Activated naive CD8-positive, alpha-beta T cell treated with anti-CD3 and anti-CD28 coated beads, Interleukin-2, amount 10 ng/mL, durations not matched to agents 7 days and 5 days (primary cell): ENCODE measurements at places on chromosomes 7 and 10.

GRCh38 chr7:4204513-4205165, 477.5 kb upstream of the FOXK1 start:
- no peaks in the 10 kb centered on the region for H3K27me3 ChIP-seq
- H3K27ac ChIP-seq, result no peak overlapping the region
- H3K4me3 ChIP-seq, result no peak overlapping the region
- H3K36me3 ChIP-seq, result no peaks in the 10 kb centered on the region
- H3K4me1 ChIP-seq, result no peaks in the 10 kb centered on the region

DNA sequence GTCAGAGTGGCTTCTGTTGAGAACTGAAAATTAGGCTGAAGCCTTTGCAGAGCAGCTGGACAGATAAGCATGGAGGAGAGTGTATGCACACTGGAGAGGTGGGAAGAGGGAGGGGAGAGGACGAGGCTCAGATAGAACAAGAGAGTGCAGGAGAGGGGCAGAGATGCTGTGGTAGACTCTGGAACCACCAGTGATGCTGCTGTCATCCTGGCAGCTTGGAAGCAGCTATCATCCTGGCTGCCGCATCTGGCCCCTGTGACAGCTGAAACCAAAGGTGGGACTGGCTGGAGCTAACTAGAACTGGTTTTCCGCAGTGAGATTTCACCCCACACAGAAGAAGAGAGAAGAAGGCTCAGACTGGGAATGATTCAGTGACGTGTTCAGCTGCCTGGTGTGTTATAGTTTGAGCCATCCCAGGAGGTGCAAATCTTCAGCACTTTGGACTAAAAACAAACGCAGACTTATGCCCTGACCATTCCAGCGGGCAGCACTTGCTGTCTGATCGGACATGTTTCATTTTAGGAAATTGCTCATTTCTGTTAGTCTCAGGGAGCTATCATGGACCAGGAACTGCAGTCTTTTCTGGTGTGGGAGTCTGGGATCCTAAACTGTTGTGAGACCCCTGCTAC, 38.4 kb downstream of the EEPD1 start:
- no peaks in the 10 kb centered on the region for H3K36me3 ChIP-seq
- no peaks in the 10 kb centered on the region for H3K4me1 ChIP-seq
- no peaks in the 10 kb centered on the region for H3K27me3 ChIP-seq
- no peak for DNase-seq

DNA sequence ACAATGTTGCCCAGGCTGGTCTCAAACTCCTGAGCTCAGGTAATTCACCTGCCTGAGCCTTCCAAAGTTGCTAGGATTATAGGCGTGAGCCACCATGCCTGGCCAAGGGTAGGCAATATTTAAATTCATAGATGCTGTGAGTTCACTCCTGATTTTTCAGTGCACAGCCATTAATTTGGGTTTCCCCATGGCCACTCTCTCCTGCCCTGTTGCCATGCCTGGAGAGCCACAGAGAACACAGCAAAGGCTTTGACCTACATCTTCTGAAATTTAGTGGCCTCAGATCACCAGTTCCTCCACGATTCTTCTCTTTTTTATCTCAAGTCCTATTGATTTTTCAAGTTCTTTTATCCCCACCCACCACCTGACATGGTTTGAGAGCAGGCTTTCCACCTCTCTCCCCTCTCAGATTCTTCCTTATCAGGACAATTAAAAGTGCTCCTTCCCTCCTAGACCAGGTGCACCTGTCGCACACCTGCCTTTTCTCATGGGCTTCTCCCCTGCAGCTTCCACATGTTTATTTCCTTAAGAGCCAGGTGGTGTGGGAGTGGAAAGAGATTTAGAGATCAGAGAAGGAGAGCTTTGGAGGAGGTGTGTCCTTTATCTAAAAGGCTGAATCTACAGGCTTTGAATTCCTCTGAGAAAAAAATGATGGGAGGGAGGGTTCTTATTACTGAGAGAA, 123.8 kb downstream of the ADRA2A start:
- H3K4me3 ChIP-seq, result no peak overlapping the region
- H3K4me1 ChIP-seq, result no peaks in the 10 kb centered on the region
- no peaks in the 10 kb centered on the region for H3K36me3 ChIP-seq
- DNase-seq, result no peak
- no peak overlapping the region for H3K27ac ChIP-seq
- no peaks in the 10 kb centered on the region for H3K27me3 ChIP-seq

DNA sequence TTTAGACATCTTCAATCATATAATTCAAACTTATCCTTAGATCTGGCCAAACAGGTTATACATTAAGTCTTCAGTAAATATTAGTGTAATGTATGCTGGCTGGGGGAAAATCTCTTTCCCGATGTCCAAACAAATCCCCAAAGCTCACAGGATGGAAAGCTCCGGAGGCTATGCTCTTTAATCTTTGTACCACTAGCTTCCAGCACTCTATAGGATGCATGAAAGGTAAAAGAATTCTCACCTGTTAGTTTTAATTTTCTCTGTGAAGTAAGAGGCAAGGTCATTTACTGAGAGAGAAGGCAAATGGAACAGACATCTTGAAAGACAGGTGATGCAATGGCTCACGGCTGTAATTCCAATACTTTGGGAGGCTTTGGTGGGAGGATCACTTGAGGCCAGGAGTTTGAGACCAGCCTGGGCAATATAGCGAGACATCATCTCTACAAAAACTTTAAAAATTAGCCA, 99.8 kb upstream of the KIF5B start:
- H3K4me1 ChIP-seq, result no peaks in the 10 kb centered on the region
- DNase-seq, result no peak
- no peak overlapping the region for H3K4me3 ChIP-seq
- H3K36me3 ChIP-seq, result no peaks in the 10 kb centered on the region
- no peak overlapping the region for H3K27ac ChIP-seq

DNA sequence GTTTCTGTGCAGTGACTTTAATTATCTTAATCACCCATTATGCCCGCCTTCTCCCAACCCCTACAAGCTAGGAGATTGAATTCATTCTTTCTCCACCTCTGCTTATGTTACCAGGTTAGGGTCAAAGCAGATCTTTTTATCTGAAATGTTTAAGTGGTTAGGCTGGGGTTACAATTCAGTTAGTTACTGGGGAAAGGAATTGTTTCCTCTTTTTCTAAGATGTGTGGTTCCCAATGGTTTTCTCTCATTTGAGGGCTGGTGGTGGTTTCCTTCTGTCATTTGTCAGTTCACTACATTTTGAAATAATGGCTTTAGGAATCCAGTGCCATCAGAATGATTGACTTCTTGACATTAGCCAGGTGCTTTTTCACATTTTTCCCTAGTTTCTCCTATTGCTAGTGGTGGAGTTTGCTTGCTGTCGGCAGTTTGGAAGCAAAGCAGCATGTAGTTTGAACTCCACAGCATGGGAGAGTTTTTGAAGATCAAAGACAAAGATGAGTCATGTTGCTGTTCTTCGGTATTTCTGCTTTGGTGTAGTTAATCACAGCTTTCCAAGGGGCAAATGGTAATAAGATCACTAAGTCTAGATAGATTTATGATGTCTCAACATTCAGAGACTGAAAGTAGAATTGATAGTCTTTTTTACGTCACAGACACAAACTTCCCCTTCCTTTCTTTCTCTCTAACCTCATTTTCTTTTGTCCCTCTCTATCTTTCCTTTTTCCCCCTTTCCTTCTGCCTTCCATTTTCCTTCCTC, 168.2 kb downstream of the SND1 start:
- H3K27ac ChIP-seq, result no peak overlapping the region
- H3K4me1 ChIP-seq, result peaks cover 17% of the 10 kb centered on the region
- H3K36me3 ChIP-seq, result peaks cover 9% of the 10 kb centered on the region
- H3K27me3 ChIP-seq, result no peaks in the 10 kb centered on the region
- DNase-seq, result no peak

- H3K36me3 ChIP-seq, result no peaks in the 10 kb centered on the region
- H3K27me3 ChIP-seq, result no peaks in the 10 kb centered on the region
- DNase-seq, result no peak
- H3K4me1 ChIP-seq, result no peaks in the 10 kb centered on the region
- no peak overlapping the region for H3K4me3 ChIP-seq
Measured at GRCh38 chr10:31774299-31774900, 154.2 kb downstream of the ARHGAP12 start.

- H3K4me3 ChIP-seq, result no peak overlapping the region
- H3K27ac ChIP-seq, result peak overlapping the region; percentile 4
Measured at GRCh38 chr10:48389846-48390557, 83.5 kb downstream of the MAPK8 start.

DNA sequence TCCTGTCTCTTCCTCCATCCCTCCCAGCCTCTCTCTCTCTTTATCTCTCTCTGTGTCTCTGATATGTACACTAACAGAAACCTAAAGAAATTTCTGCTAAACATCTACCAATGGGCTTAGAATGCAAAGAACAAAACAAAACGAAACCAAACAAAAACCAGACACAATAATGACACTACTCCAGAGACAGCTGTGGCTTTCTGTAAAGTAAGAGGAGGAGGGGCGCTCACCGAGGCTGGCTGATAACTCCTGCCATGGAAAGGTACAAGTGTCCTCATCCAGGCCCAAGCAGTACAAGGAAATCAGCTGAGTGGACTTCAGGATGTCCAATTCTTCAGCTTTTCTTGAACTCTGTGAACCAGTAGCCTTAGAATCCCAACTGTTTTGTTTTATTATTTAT, 70.4 kb upstream of the FZD8 start:
- no peaks in the 10 kb centered on the region for H3K36me3 ChIP-seq
- no peaks in the 10 kb centered on the region for H3K27me3 ChIP-seq
- no peak overlapping the region for H3K4me3 ChIP-seq
- no peak overlapping the region for H3K27ac ChIP-seq

- H3K4me1 ChIP-seq, result no peaks in the 10 kb centered on the region
- no peak overlapping the region for H3K4me3 ChIP-seq
- H3K36me3 ChIP-seq, result no peaks in the 10 kb centered on the region
- H3K27me3 ChIP-seq, result no peaks in the 10 kb centered on the region
- DNase-seq, result no peak
Measured at GRCh38 chr7:13778967-13779366, 210.5 kb downstream of the ETV1 start.

GRCh38 chr7:72254455-72254854, 157.7 kb downstream of the CALN1 start:
- no peak for DNase-seq
- no peaks in the 10 kb centered on the region for H3K36me3 ChIP-seq
- H3K4me3 ChIP-seq, result no peak overlapping the region
- no peaks in the 10 kb centered on the region for H3K4me1 ChIP-seq
- H3K27me3 ChIP-seq, result no peaks in the 10 kb centered on the region

DNA sequence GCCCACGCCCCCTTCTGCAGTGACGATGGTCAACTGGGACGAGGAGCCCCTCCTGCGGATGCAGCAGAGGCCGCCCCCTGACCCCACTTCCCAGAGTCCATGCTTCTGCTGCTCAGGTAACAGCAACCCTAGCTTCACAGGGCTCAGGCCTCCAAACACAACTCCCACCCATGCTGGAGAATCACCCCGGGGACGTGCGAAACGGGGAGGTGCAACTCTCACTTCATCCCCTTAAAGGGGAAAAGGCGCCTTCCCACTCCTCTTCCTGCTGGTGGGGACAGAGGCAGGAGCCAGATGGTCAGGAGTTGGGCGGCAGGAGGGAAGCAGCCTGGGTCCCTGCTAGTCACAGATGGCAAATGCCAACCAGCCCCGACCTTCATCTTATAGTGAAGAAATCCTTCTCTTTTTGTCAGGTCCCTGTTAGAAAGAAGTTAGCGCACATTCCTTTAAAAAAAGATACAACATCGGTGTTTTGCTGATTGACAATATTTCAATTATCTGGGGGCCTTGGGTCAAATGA, 155.4 kb downstream of the DIP2C start:
- no peak overlapping the region for H3K4me3 ChIP-seq
- H3K27ac ChIP-seq, result no peak overlapping the region
- peaks cover 21% of the 10 kb centered on the region for H3K27me3 ChIP-seq
- no peaks in the 10 kb centered on the region for H3K4me1 ChIP-seq
- H3K36me3 ChIP-seq, result no peaks in the 10 kb centered on the region
- peak; percentile 5 for DNase-seq

- H3K4me3 ChIP-seq, result peak overlapping the region; percentile 94
- peaks cover 38% of the 10 kb centered on the region for H3K4me1 ChIP-seq
- peak overlapping the region; percentile 92 for H3K27ac ChIP-seq
- DNase-seq, result no peak
- H3K36me3 ChIP-seq, result peaks cover 8% of the 10 kb centered on the region
Measured at GRCh38 chr7:39623732-39624441, 515 bp downstream of the RALA start.

DNA sequence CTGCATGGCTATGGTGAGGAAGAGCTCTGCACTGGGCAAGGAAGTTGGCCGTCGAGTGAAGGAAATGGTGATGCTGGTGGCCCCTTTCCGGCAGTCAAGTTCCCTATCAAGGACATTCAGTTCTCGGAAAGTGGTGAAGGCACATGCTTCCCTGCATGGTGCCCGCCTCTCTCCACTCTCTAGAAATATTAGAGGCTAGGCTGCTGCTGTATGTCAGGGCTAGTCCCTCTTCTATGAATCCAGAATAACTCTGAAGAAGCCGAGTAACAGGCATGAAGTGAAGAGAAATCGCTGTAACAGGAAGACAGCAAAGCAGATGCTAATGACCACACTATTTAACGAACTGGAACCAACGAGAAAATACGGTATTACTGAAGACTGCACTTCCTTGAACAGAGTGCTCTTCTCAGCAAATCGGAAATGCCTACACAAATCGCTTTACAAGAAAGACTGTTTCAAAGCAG, 5.4 kb downstream of the IDI1 start:
- peaks cover 41% of the 10 kb centered on the region for H3K36me3 ChIP-seq
- peak overlapping the region; percentile 91 for H3K27ac ChIP-seq
- peak overlapping the region; percentile 79 for H3K4me3 ChIP-seq
- peaks cover 42% of the 10 kb centered on the region for H3K4me1 ChIP-seq
- no peak for DNase-seq
- no peaks in the 10 kb centered on the region for H3K27me3 ChIP-seq

- peaks cover under 1% of the 10 kb centered on the region for H3K4me1 ChIP-seq
- no peak overlapping the region for H3K27ac ChIP-seq
- no peak for DNase-seq
- H3K36me3 ChIP-seq, result no peaks in the 10 kb centered on the region
Measured at GRCh38 chr10:17516376-17516775, 62.0 kb upstream of the ST8SIA6 start.

GRCh38 chr7:6420680-6421079, 27.1 kb downstream of the DAGLB start:
- H3K36me3 ChIP-seq, result peaks cover 32% of the 10 kb centered on the region
- no peak overlapping the region for H3K4me3 ChIP-seq
- DNase-seq, result no peak

- H3K36me3 ChIP-seq, result peaks cover 10% of the 10 kb centered on the region
- peaks cover 38% of the 10 kb centered on the region for H3K4me1 ChIP-seq
- DNase-seq, result no peak
- no peak overlapping the region for H3K27ac ChIP-seq
- peaks cover 11% of the 10 kb centered on the region for H3K27me3 ChIP-seq
Measured at GRCh38 chr10:110337906-110338305, 33.2 kb upstream of the SMNDC1 start.

GRCh38 chr7:138872576-138872975, 74.6 kb upstream of the ATP6V0A4 start:
- H3K27ac ChIP-seq, result no peak overlapping the region
- no peaks in the 10 kb centered on the region for H3K27me3 ChIP-seq
- no peaks in the 10 kb centered on the region for H3K36me3 ChIP-seq
- H3K4me3 ChIP-seq, result no peak overlapping the region

DNA sequence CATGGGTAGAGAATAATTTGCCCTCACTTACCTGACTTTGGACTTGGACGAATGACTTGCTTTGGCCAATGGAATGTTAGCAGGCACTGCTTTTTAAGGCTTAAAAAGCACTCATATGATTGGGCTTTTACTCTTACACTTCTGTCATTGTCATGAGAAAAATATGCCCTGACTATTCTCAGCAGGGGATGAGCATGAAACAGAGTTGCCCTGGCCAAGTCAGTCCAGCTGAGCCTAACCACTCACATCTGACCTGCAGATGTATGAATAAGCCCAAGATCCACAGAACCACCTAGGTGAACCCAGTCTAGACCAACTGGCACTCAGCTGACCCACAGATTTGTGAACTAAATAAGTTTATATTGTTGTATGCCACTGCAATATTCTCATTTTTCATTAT, 573.5 kb downstream of the TNS3 start:
- no peak for DNase-seq
- no peak overlapping the region for H3K27ac ChIP-seq
- no peaks in the 10 kb centered on the region for H3K27me3 ChIP-seq
- H3K4me3 ChIP-seq, result no peak overlapping the region
- H3K4me1 ChIP-seq, result no peaks in the 10 kb centered on the region
